Activated T-cell treated with anti-CD3 and anti-CD28 coated beads, Interleukin-2, amount 50 U/mL, for 72 hours (primary cell): ENCODE measurements at places on chromosomes 5 and 9. TPM values are rescaled to one million over a fixed set of nuclear protein-coding genes. Genes with fewer than 3 reads are reported as not detected.

- no peak for DNase-seq
These were observed 142.9 kb downstream of the NFIB start for GRCh38 chr9:14170973-14171596.

Gene FGF18
- 0.12 TPM for total RNA-seq

GRCh38 chr5:42638972-42639371 is 117.6 kb upstream of the CCDC152 start:
- DNase-seq: no peak

Gene IL9
- 2.6 TPM for total RNA-seq

DNA sequence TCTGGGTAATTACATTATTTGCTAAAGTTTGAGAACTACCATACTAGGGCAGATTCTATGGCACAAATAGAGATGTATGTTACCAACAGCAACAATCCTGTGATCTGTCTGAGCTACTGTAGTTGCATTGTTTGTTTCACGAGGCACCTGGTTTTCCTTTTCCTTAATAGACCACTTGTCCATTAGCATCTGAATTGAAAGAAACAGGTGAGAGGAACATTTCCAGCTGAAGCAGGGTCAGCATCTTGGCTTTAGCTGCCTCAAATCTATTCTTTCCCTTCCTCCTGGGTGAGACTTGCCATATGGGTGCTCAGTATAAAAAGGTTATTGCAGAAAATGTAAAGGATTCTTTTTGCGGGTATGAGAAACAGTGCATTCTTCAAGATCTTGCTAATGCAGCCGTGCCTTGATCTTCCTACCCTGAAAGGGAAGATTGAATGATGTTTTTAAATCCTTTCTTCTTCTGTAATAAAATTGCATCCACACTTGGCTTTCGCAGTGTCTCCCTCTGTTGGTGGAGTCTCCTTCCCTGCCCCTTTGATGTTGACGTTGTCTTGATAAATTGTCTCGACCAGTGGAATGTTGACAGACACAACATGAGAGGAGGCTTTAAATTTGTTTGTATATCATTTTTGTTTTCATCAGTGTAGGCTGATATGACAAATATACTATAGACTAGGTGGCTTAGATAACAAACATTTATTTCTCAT is 118.0 kb upstream of the BRINP1 start:
- DNase-seq: no peak

Gene PDE8B
- 0.36 TPM for total RNA-seq

GRCh38 chr5:131322926-131323325 is 59.1 kb downstream of the CDC42SE2 start:
- no peak for DNase-seq

- DNase-seq: no peak
These were observed 70.4 kb downstream of the TRPM6 start for GRCh38 chr9:74817281-74817810.

DNA sequence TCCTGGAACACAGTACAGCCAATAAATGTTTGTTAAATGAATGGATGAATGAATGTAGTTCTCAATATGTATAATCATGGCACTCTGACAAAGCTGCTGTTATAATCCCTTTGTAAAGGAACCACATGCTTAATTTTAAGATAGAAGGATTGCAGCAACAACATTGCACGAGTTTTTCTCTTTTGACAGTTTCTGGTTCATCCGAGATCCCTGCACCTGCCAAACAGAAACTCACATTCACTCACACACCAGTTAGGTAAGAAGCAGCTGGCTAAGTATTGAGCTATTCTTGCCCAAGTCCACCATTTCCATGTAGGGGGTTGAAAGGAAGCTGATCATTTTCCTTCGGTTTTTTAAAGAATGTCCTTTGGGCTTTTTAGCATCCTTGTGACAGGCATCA is 133.7 kb upstream of the MAP1B start:
- no peak for DNase-seq

GRCh38 chr9:14529629-14530028 is 163.6 kb downstream of the ZDHHC21 start:
- no peak for DNase-seq

Gene TGFBR1
- 31.0 TPM for total RNA-seq

DNA sequence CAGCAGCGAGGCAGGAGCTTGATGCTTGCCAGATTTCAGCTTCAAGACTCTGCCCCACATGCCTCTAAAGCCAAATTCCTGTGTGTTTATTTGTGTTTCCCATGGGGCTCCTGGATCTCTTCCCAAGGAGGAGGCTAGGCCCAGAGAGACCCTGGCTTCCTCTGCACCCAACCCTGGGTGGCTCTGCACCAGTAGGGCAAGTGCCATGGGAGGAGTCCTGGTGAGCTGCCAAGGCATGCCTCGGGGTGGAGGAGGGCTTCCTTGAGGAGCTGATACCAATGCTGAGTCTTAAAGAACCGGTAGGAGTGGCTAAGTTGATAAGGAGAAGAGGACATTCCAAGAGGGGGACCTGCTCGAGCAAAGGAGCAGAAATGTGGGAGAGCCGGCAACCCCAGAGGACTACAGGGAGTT is 6.8 kb upstream of the TIFAB start:
- no peak for DNase-seq

DNA sequence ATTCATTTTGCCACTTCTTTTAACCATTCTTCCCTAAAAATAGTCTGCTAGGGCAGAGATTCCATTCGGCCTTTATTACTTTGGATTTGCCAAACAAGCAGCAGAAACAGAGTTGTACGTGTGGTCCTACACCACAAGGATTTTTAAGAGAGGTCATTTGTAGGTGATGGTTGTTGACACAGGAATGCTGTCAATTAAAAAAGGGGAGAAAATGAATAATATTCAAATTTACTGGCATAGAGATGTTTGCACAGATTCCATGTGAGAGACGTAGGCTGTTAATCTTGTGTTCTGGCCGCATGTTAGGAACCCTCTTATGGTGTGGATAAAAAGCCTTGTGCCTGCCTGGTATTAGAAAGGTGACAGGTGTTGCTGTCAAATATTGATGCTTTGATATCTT is 34.9 kb downstream of the TRIO start:
- DNase-seq: no peak

DNA sequence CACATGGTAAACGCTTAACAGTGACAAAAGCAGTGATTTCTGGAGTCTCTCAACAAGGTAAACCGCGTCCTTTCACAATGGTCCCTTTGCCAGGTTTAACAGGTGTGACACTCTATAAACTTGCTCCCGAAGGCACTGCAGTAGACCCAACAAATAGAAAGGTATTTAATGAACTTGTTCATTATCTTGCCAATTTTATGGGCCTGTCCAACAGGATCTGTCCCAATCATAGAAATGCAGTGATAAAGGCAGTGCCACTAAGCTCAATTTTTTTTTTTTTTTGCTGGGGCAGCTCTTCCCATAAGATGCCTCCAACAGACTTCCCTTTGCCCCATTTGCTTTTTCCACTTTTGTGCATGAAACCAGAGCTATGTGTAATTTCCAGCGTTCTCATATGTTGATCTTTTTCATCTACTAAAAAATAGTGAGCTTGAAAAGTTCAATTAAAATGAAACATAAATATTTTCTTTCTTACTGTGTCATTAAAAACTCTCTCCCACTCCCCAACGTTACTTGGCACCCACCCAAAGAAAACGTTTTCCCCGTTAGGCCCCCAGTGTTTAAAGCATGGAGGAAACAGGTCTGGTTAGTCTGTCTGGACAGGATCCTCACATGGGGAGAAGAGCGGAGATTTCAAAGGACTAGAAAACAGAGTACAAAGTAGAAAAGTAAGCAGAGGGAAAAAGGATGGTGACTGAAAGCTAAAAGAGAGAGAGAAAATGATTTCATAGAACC is 80.9 kb upstream of the SPATA31D4 start:
- no peak for DNase-seq

- DNase-seq: no peak
These were observed 575.8 kb downstream of the TLE1 start for GRCh38 chr9:81113453-81114124.

DNA sequence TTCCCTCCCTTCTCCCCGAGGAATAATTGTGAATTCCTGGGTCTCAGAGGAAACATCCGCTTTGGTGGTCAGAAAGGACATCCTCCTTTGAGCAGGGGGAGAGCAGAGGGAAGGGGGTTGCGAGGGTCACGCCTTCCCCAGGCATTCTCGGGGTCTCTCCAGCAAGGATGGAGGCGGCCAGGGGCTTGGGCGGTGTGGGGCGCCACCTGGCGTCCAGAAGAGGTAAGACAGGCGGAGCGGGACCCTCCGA is 129.1 kb downstream of the KCNIP1 start:
- DNase-seq: peak; percentile 75

DNA sequence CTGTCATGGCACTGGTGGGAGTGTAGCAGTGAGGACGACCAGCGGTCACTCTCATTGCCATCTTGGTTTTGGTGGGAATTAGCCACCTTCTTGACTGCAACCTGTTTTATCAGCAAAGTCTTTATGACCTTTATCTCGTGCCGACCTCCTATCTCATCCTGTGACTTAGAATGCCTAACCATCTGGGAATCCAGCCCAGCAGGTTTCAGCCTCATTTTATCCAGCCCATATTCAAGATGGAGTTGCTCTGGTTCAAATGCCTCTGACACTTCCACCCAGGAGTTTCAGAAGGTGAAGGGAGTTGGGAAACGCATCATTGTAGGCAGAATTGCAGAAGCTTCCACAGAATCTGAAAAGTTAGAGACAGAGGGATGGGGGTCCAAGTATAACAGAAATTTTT is 35.4 kb downstream of the SHC3 start:
- DNase-seq: no peak

DNA sequence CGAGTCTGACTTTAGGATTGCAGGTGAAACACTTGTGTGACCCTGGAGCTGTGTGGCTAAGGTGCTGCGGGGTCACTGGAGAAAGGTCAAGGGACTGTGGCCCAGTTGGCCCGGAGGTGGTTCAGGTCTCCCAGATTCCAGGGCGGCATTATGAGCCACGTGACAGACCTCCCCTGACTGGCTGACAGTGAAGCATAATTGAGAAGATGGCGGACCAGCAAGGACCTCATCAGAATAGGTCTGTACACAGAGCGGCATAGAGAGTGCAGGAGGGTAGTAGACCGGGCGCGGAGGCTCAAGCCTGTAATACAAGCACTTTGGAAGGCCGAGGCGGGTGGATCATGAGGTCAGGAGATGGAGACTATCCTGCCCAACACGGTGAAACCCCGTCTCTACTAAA is 815 bp upstream of the ODF2 start:
- DNase-seq: no peak

GRCh38 chr5:141881886-141882285 is 3.7 kb upstream of the PCDH1 start:
- no peak for DNase-seq

Gene CATSPER3
- total RNA-seq: 0.79 TPM

Gene TGFBI
- not detected for total RNA-seq

DNA sequence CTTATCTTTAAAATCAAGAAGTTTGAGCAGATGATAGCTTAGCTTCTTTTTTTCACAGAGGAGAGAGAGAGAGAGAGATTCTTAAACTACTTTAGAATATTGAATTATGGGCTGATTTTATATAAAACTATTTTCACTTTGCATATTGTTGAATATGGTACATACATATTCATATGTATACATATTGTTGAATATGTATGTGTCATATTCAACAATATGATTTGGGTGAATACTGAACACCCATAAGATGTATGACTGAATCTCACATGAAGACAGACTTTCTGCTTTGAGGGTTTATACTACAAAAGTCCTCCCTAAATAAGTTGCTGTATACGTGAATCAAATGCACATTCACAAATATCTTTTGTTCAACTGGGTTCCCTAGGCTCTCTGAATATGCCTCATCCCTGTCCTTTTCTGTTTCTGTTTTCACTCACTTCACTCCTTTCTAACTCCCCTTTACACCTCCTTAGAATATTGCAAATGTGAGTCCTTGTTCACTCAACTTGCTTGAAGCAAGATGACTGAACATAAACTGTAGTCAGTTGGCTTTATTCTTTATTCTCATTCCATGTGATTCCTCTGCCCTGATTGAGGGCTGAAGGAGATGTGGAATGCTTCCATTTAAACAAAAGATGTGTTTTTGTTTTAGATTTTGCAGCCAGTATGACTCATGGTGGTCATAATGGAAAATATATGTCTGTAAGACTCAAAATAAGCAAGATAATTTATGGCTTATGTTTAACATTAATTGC is 225.4 kb upstream of the DAB2 start:
- no peak for DNase-seq

- DNase-seq: no peak
These were observed 90.2 kb downstream of the APBA1 start for GRCh38 chr9:69582018-69582417.

DNA sequence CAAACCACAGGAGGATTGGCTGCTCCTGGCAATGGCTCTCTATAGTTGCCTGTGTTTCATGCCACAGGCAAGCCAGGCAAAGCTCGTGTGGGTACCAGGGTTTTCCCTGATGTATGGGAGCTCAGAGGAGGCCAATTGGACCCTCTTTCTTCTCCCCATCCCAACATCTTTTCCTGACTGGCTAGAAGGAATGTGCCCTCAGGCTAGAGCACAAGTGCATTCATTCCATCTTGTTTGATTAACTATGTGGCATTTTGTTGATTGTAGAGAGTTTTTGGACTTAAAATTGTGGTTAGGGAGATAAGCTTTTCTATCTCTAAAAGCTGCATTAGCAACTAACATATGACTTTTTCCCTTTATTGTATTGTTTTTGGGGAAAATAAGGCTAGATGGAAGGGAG is 561.3 kb downstream of the PSAT1 start:
- no peak for DNase-seq

Gene TLX3
- not detected for total RNA-seq

DNA sequence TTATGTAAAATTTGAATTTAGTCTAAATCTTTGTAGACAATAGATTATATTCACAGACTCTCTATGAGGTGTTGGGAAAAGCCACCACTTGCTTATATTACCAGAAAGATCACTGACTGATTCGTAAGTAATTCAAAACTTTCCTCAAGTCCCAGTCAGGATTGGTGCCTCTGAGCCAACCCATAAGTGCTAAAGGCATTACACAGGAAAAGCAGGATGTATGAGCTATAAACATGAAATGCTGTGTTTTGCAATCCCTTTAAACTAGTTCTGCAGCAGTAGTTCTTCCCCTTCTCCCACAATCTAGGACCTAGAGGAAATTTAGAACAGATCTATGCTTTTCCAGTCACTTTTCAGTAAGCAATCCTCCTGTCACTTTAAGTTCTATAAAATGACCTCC is 48.0 kb downstream of the SHLD3 start:
- DNase-seq: no peak

DNA sequence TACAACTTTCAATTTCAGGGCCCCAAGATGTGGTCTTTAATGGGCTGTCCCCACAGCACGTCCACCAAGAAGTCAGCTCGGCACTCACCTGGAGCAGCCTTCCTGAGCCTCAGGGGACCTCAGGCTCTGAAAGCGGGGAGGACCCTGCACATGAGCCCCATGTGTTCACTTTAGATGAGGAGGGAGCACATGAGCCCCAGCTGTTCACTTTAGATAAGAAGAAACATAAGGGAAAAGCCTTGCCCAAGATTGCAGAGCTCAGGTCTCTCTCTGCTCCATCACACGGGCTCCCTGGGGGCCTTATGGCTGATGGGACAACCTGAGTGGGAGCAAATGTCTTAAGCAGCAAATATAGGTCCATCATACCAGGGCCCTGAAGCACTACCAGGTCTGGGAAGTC is 56.4 kb downstream of the NIPSNAP3B start:
- no peak for DNase-seq

- peak; percentile 17 for DNase-seq
These were observed 25.8 kb upstream of the TRIM32 start for GRCh38 chr9:116661037-116661954.
